ENCODE measurements at places on chromosomes 11 and 22. TPM values are rescaled to one million over a fixed set of nuclear protein-coding genes. Genes with fewer than 3 reads are reported as not detected.

VWA5A gene
- 157 TPM for total RNA-seq

PGA5 gene
- not detected for total RNA-seq

SMC1B gene
- under 0.01 TPM for total RNA-seq

ARHGAP8 gene
- 9.0 TPM for total RNA-seq

OR4D5 gene
- not detected for total RNA-seq

TRIM22 gene
- total RNA-seq, result 5.9 TPM

PANX2 gene
- total RNA-seq, result under 0.01 TPM

MIEF1 gene
- total RNA-seq, result 39.7 TPM

CATSPERZ gene
- total RNA-seq, result not detected

GVQW3 gene
- total RNA-seq, result 0.54 TPM

GSTT2B gene
- total RNA-seq, result 0.39 TPM

DEFB131B gene
- not detected for total RNA-seq

SHANK2 gene
- total RNA-seq, result 5.9 TPM

MN1 gene
- total RNA-seq, result 32.0 TPM

OR51G1 gene
- total RNA-seq, result not detected

ARVCF gene
- total RNA-seq, result 5.9 TPM

PTPRJ gene
- 27.2 TPM for total RNA-seq

MDK gene
- 349 TPM for total RNA-seq

DCHS1 gene
- 0.33 TPM for total RNA-seq

PTDSS2 gene
- total RNA-seq, result 36.5 TPM

PHF21B gene
- 0.39 TPM for total RNA-seq

PARVG gene
- under 0.01 TPM for total RNA-seq

C2CD2L gene
- total RNA-seq, result 4.6 TPM

ACR gene
- total RNA-seq, result not detected

PTPRCAP gene
- total RNA-seq, result 1.6 TPM

NTM gene
- total RNA-seq, result 45.8 TPM

HEPN1 gene
- not detected for total RNA-seq

GTSE1 gene
- 3.1 TPM for total RNA-seq

LRRC4C gene
- under 0.01 TPM for total RNA-seq

ZNF214 gene
- 1.7 TPM for total RNA-seq

PLEKHB1 gene
- 1.2 TPM for total RNA-seq

Data from placental epithelial cell (primary cell).